ENCODE measurements at places on chromosomes 7 and 10.

DNA sequence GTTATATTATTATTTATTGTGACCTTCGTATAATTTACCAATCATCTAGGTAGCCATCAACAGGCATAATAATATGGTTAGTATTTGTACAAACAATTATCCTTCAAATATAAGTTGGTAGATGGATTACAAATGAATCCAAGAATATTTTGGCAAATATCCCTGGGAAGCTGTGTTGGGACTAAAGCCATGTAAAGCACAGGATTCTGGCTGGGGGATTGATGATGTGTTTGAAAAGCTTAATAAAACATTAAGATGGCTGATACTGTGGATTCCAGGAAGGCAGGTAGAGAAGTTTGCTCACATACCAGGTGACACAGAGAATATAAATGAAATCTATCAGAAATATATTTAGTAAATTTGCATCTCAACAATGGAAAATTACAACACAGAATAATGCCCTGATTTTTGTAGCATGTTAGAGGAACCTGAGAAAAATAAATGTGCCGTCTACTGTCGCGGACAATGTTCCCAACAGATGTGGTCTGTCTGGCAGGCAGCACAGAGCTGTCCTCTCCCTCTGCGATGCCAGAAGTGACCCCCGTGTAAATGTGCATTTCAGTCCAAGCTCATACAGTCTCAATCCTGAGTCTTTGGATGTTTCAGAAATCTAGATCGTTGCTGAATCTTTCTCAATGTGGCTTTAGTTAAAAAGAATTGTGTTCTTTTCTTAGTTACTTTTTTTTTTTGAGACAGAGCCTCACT is 125.0 kb downstream of the TEX36 start:
- DNase-seq = no peak

DNA sequence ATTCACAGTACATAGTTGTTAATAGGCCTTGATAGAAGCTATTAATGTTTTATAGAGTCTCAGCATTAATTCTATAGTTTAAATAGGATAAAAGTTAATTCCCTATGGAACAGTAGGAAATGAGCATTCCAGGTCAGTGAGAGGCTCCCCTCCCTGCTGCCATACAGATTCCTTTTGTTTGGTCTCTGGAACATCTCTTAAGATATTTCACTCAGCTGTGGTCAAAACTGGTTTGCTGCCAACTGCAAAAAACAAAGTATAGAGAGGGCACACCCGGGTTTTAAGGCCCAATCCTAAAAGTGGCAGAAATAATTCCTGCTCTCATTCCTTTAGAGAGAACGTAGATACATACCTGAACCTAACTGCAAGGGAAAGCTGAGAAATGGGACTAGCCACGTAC is 51.3 kb downstream of the MDFIC start:
- DNase-seq = no peak

DNA sequence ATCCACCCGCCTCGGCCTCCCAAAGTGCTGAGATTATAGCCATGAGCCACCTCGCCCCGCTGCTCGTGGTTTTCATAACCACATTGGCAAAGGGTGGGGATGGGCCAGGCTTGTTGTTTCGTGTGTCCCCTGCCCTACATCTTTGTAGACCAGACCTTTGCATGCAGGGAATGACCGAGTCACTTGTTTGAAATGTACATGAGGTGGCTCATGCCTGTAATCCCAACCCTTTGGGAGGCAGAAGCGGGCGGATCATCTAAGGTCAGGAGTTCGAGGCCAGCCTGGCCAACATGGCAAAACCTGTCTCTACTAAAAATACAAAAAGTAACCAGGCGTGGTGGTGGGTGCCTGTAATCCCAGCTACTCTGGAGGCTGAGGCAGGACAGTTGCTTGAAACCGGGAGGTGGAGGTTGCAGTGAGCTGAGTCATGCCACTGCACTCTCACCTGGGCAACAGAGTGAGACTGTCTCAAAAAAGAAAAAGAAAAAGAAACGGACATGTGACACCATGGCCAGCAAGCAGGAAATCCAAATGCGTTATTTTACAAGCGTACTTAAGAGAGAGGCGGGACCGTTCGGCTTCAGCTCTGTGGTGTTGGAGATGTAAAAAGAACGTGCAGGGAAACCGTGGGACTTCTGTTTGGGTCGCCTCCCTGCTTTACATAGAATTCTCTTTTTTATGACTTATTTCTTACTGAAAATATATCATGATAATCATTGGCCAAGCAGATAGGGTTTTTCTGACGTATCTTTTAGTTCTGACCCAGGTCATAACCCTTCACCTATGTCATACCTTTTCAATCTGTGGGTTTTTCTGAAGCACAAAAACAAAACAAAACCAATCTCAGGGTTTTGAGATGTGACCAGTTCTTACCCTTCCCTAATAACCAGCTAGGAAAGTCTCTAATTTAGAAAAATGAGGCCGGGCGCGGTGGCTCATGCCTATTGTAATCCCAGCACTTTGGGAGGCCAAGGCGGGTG is 45.1 kb downstream of the WIPI2 start:
- DNase-seq = no peak

DNA sequence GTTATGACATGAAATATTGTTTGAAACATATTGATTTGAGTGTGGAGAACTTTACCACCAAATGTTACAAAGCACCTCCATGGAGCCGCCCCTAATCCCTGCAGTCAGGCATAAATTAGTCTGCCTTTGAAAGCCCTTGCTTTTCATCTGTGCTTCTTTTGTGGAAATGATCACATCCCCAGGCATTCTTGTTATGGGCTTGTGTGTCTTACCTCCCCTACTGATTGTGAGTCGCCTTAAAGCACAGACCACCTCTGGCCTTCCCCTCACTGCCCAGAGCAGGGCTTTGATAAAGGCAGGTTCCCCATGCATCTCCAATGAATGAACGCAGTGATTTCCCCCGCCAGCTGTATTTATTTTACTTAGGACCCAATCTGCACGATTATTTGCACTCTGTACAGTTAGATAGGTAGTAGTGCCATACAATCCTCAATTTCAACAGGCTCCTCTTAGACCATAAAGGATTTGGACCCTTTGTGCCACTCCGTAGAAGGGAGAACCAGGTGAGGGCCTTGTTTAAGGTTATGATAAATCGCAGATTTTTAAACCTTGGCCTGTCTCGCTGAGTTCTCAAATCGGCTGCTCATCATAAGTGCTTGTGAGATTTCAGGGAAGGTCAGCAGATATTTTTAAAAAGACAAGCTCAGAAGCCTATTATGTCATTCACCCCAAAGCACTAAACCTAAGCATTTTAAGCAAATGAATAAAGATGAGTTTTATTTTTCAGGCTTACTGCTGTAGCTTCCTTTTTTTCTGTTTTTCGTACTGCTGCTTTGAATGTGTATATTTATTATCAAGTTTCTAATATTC is 107.8 kb downstream of the CUBN start:
- no peak for DNase-seq

GRCh38 chr7:121494516-121494915 is 98.4 kb upstream of the FAM3C start:
- no peak for DNase-seq

GRCh38 chr7:150382844-150383225 is 3.7 kb downstream of the ZNF775 start:
- no peak for DNase-seq

Measured in T-helper 17 cell (primary cell).